ENCODE measurements at places on chromosomes 12 and 14. TPM values are rescaled to one million over a fixed set of nuclear protein-coding genes. Genes with fewer than 3 reads are reported as not detected.

- no peak overlapping the region for H3K27ac ChIP-seq
- no peak overlapping the region for H3K4me3 ChIP-seq
These were observed 410.6 kb upstream of the SOX5 start for GRCh38 chr12:24360057-24360456.

- no peak for DNase-seq
- no peaks in the 10 kb centered on the region for H3K27me3 ChIP-seq
- peaks cover 3% of the 10 kb centered on the region for H3K36me3 ChIP-seq
- no peak overlapping the region for H3K27ac ChIP-seq
- H3K4me3 ChIP-seq, result no peak overlapping the region
These were observed 6.7 kb downstream of the FNTB start for GRCh38 chr14:64993266-64993930.

DNA sequence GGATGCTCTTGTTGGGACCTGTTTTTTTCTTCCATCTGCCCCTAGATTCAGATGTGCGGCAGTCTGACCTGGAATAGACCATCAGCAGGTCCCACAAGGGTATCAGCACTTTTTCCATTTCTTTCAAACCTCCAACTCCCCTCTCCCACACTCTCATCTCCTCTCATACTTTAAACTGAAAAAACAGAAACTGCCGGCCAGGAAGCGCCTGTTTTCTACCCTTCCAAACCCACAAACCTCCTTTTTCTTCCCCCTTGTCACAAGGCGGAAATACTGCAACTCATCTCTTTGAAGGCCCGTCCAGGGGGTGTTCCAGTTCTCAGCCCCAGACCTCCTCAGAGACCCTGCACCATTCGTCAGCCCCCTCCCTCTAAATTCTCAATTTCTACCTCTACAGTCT lies 62.5 kb upstream of the FKBP4 start:
- no peaks in the 10 kb centered on the region for H3K4me1 ChIP-seq
- no peak overlapping the region for H3K4me3 ChIP-seq
- peaks cover 21% of the 10 kb centered on the region for H3K27me3 ChIP-seq
- no peaks in the 10 kb centered on the region for H3K36me3 ChIP-seq

P2RX7 gene
- 0.55 TPM for total RNA-seq

DNA sequence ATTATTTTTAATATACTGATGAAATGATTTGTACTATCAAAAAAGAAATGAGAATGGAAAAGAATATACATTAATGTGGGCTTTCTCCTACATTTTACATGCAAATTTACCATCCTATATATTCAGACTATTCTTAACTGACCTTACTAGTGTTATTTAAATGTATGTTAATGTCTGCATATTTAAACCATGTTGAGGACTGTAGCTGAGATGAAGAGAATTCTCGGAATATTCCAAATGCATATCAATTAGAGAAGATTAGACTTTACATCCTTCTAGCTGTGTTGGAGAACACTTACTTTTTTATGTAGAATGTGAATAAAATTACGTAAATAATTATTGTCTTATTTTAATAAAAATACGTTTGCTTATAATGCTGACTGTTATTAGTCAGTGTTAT lies 990.1 kb upstream of the LRFN5 start:
- peak overlapping the region; percentile 71 for H3K27ac ChIP-seq
- H3K36me3 ChIP-seq, result no peaks in the 10 kb centered on the region
- DNase-seq, result no peak
- peaks cover 50% of the 10 kb centered on the region for H3K4me1 ChIP-seq
- no peaks in the 10 kb centered on the region for H3K27me3 ChIP-seq

DNA sequence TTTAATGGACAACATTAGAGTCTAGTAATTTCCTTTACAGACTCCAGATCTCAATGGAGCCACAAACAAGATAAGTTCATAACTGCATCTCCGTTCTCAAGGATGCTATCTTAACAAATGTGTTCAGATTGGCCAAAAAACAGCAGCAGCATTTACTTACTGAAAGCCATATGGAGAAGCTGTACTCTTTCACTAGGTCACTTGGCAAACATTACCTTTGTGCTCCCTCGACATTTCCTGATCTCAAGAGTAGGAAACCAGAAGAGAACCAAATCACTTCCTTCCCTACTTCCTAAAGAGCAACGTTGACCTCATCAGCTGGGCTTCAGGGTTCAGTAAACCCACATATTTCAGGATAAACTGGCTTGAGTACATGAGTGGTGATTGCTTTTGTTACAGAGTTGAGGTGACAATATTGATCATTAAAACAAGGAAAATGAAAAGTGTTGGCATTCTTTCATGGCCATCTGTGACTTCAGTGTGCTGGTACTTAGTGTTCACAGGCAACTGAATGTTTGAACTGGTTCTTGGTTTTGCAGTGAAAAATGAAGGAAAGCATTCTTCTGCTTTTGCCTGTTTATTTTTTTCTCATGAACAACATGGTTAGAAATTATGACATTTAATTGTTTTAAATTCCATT lies 449.6 kb downstream of the TMEM117 start:
- no peak overlapping the region for H3K4me3 ChIP-seq
- no peaks in the 10 kb centered on the region for H3K36me3 ChIP-seq
- H3K27me3 ChIP-seq, result no peaks in the 10 kb centered on the region
- H3K27ac ChIP-seq, result no peak overlapping the region
- no peak for DNase-seq

GRCh38 chr12:49527361-49528130 lies 11.3 kb upstream of the KCNH3 start:
- peak overlapping the region; percentile 63 for H3K27ac ChIP-seq
- peaks cover 26% of the 10 kb centered on the region for H3K36me3 ChIP-seq

GRCh38 chr12:10910380-10910779 lies 1.0 kb upstream of the TAS2R13 start:
- H3K4me1 ChIP-seq, result peaks cover 9% of the 10 kb centered on the region
- H3K4me3 ChIP-seq, result no peak overlapping the region
- H3K36me3 ChIP-seq, result no peaks in the 10 kb centered on the region
- H3K27me3 ChIP-seq, result no peaks in the 10 kb centered on the region
- DNase-seq, result no peak

DNA sequence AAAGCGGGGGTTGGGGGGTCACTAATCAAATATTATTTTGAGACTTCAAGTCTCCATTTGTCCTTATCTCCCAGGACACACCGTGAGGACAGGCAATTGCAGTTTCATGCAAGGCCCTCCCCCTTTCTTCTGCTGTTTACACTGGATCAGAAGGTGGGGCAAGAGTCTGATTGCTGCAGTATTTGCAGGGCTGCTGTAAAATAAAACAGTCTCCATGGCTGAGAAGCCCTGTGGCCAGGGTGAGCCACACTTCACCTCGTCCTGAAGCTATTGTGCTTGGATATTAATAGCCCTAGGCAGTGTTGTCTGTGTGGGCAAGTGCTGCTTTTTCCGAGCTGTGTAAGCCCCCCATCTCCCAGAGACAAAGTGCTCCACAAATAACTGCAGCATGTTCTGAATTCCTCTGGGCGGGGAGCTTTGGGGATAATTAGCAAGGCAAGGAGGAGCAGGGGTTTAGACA lies 187.4 kb upstream of the NTF3 start:
- 0 out of 2 replicates have a peak, but pooled peaks cover 5% of the 10 kb centered on the region for H3K27me3 ChIP-seq
- 0 out of 2 replicates have a peak overlapping the region, but pooled peaks have one; percentile 18 for H3K27ac ChIP-seq
- peaks cover 49% of the 10 kb centered on the region for H3K4me1 ChIP-seq
- H3K36me3 ChIP-seq, result peaks cover 3% of the 10 kb centered on the region
- no peak overlapping the region for H3K4me3 ChIP-seq
- DNase-seq, result peak; percentile 21

BAZ1A gene
- total RNA-seq, result 21.2 TPM

CELA1 gene
- total RNA-seq, result not detected

- H3K4me3 ChIP-seq, result peak within 1 kb of the TSS; percentile 92
- no peaks in the 10 kb centered on the region for H3K36me3 ChIP-seq
These were observed at the start of gene GPHN for GRCh38 chr14:66507722-66508546. TSS of gene GPHN (plus strand) at chr14:66508147.

DNA sequence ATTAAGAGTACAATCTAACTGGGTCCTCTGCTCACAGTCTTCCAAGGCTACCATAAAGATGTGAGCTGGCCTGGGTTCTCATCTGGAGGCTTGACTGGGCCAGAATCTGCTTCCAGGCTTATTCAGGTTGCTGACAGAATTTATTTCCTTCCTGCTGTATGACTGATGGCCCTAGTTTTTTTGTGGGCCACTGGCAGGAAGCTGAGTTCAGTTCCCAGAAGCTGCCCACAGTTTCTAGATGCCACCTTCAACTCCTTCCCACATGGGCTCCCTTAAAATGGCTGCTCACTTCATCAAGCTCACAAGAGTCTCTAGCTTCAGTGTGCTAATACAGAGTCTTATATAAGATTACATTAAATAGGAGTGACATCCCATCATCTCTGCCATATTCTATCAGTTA lies 121.7 kb upstream of the CAND1 start:
- no peaks in the 10 kb centered on the region for H3K27me3 ChIP-seq
- no peak overlapping the region for H3K4me3 ChIP-seq
- DNase-seq, result no peak
- H3K4me1 ChIP-seq, result no peaks in the 10 kb centered on the region
- no peak overlapping the region for H3K27ac ChIP-seq
